Left colon (tissue), 2 donors: ENCODE measurements at places on chromosomes 2 and 18. TPM values are rescaled to one million over a fixed set of nuclear protein-coding genes. Genes with fewer than 3 reads are reported as not detected.

Gene RFX8
- total RNA-seq, result not detected

- DNase-seq, result no peak
Observed at GRCh38 chr2:30654404-30654803, 152.8 kb downstream of the CAPN13 start.

Gene MYO7B
- total RNA-seq, result 262 TPM

DNA sequence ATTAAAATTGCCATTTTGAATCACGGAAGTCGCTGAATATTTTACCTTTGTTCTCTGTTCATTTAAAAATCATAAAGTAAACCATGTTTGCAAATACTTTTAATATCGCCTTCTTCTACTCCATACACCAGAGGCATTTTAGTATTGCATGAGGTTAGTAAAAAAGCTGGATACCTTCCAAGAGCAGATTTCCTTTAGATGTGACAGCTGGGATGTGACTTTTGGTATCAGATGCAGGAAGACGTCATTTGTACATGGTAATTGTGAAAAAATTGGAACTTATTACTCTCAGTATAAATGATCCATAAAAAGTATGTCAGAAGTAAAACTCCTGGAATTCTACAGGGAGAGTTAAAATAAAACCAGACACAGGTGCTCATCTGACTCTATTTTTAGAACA is 89.5 kb downstream of the SLC4A10 start:
- DNase-seq, result no peak

GRCh38 chr2:239380831-239381708 is 19.8 kb downstream of the HDAC4 start:
- DNase-seq, result peak; percentile 25

Gene ASB18
- not detected for total RNA-seq

DNA sequence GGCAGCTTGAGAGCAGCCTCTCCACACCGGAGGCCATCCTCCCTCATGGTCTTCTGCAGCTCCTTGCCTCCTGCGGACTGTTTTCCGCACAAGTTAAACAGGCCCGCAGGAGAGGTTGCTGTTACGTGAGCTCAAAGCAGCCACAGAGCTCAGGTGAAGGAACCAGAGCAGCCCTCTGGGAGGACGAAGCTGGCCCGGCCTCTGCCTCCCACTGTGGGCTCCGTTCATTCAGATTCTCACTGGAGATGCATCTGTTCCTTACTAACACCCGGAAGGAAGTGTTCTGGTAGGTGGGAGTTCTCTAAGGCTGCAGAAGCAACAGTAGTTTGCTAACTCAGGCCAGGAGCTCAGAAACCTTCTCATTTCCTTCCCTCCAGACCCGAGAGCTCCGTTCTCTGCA is 10.9 kb downstream of the DIPK1C start:
- no peak for DNase-seq

- DNase-seq, result no peak
Observed at GRCh38 chr2:222621893-222622292, 34.0 kb downstream of the FARSB start.

GRCh38 chr18:58132595-58133261 is 88.7 kb downstream of the NEDD4L start:
- no peak for DNase-seq

- no peak for DNase-seq
Observed at GRCh38 chr2:233844064-233844807, 10.1 kb downstream of the HJURP start.

- DNase-seq, result no peak
Observed at GRCh38 chr18:73639788-73640187, 507.8 kb downstream of the FBXO15 start.

DNA sequence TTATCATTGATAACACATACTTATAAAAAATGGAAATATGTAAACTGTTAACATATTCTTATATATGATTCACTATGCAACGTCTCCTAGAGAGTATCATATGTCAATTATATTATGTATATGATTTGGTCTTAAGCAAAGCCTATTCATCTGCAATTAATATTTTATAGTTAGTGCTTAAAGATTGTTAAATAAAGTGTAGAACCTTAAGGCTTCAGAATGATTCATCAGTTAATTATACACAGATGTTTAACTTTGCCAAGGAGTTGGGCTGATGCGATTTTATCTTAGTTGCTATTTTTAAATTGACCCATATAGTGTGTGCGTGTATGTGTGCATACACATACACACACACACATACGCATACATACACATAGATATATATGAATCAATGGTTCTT is 323.1 kb downstream of the RBM43 start:
- DNase-seq, result no peak

Gene ZAP70
- total RNA-seq, result 2.9 TPM

DNA sequence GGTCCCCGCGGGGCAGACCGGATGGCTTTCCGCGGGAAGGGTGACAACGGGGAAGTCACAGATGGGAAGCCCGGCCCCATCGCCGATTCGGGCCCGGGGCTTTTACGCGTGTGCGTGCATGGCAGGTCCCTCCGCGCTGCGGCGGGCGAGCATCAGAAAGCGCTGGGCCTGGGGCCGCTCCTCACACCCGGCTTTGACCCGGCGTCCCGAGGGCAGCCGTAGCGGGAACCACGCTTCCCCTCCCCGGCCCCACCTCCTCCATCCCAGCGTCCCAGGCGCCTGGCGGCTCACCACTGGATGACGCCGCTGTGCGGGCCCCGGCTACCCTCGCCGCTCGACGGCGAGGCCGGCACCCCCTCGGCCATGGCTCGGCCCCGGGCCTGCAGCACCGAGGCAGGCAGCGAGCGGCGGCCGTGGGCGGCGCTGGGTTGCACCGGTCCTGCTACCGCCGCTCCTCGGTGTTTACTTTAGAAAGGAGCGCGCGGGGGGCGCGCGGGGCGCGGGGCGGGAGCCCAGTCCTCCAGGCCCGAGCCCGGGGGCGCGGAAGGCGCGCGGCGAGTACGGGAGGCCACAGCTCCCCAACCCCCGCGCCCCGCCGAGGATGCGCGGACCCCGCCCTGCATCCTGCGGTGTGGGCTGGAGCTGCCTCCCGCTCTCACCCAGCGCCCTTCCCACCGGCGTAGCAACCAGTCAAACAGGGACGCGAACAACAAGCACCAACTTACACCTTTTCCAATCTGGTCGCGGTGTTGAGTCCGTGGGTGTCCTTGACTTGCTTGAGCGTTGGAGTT is 806 bp downstream of the RFX8 start:
- no peak for DNase-seq

- DNase-seq, result peak; percentile 71
Observed at GRCh38 chr2:11387100-11387390, 42.6 kb upstream of the ROCK2 start.

Gene REV1
- total RNA-seq, result 40.8 TPM

GRCh38 chr2:239791526-239792404 is 233.4 kb downstream of the NDUFA10 start:
- no peak for DNase-seq
